ENCODE measurements at places on chromosomes 2 and 18. TPM values are rescaled to one million over a fixed set of nuclear protein-coding genes. Genes with fewer than 3 reads are reported as not detected.

SH2D6 gene
- polyA plus RNA-seq: 1.8 TPM

HAAO gene
- polyA plus RNA-seq: 2.2 TPM

LYG2 gene
- not detected for polyA plus RNA-seq

CRYGB gene
- not detected for polyA plus RNA-seq

REG1B gene
- polyA plus RNA-seq: not detected

NLRC4 gene
- polyA plus RNA-seq: not detected

SLC5A7 gene
- not detected for polyA plus RNA-seq

LAMA3 gene
- 1.8 TPM for polyA plus RNA-seq

Measured in brain (organoid and tissue), 16 donors.